ENCODE measurements at places on chromosomes 11 and 22.
A peak's percentile ranks its signal among the peaks of the same experiment; 100 is the strongest.

- no peak for DNase-seq
Observed at GRCh38 chr11:69592986-69593650, 47.8 kb upstream of the CCND1 start.

- DNase-seq = no peak
Observed at GRCh38 chr22:44538518-44539315, 40.7 kb upstream of the RTL6 start.

- peak; percentile 45 for DNase-seq
Observed at GRCh38 chr11:9601037-9601875, 27.8 kb downstream of the WEE1 start.

- DNase-seq = no peak
Observed at GRCh38 chr11:6497069-6497839, at the start of gene DNHD1. Gene DNHD1, plus strand, starts transcription at chr11:6497280. Its CDS starts 936 bp downstream, at chr11:6498216.

DNA sequence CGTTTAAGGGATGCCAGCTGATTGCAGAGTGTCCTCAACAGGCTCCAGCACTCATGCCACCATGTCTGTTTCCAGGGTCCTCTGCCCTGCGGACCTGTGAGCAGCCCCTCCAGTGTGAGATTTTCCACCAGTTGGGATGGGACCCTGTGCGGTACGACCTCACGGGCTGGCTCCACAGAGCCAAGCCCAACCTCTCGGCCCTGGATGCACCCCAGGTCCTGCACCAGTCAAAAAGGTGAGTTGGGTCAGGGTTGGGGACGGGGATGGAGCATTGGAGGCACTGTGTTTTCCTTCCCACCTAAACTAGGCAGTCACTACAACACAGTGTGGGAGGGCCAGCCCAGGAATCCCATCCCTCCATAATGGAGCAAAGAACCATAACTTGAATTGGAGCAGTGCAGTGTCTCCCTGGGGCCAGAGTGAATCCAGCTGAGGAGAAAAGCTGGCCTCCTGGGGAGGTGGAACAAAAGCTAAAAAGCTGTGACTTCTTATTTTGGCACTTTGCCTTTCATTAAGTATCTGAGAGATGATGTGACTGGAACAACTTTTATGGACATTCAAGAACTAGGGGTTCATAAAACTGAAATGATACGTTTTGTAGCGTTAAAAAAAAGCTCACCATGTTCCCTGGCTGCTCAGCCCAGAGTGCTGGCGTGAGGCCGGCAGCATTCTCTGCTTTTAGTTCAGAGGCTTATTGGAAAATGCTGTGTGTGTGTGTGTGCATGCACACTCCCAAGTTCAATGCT, 101.8 kb downstream of the MYO18B start:
- DNase-seq = no peak

- no peak for DNase-seq
Observed at GRCh38 chr11:26095340-26095739, 236.6 kb upstream of the ANO3 start.

Data from EL (cell line).